ENCODE measurements at places on chromosomes 7 and 10.

DNA sequence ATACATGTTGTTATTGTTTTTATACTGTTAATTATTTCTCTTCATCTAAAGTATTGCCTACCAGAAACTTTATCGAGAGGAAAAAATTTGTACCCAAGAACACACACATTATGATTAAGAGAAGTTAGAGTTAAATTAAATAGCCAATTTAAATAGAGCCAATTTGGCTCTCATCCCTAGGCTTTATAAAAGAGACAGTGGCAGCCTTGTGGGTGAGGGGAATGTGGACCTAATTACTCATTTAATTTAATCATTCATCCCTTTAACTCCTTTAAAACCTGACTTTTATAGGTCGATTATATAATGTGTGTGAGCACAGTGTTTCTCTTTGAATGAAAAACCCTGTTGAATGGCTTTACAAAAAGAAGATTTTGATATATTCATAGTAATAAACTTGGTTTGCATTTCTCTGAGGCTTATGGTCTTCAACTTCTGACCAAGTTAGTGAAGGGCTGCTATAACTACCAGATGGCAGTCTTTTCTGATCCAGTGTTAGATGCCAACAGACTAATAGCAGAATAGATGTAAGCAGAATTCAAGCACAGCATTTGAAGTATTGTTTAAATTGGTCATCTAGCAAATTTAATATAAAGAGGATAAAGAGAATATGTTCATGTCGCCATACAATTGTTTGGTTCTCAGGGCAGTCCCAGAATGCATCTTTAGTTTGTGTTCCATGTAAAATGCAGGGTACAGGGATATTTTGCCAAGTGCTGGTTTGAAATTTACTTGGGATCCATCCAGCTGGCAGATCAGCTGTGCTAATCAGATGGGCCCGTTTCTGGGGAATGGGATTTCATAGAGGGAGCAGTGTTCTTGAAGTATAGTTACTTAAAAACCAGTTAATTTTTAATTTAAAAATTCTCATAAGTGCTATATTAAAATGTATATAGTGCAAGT lies 25.3 kb downstream of the ADD3 start:
- no peak for DNase-seq

GRCh38 chr7:100418930-100419659 lies 9.4 kb downstream of the ZCWPW1 start:
- no peak for DNase-seq

GRCh38 chr7:122299624-122300210 lies 4.8 kb downstream of the FEZF1 start:
- no peak for DNase-seq

DNA sequence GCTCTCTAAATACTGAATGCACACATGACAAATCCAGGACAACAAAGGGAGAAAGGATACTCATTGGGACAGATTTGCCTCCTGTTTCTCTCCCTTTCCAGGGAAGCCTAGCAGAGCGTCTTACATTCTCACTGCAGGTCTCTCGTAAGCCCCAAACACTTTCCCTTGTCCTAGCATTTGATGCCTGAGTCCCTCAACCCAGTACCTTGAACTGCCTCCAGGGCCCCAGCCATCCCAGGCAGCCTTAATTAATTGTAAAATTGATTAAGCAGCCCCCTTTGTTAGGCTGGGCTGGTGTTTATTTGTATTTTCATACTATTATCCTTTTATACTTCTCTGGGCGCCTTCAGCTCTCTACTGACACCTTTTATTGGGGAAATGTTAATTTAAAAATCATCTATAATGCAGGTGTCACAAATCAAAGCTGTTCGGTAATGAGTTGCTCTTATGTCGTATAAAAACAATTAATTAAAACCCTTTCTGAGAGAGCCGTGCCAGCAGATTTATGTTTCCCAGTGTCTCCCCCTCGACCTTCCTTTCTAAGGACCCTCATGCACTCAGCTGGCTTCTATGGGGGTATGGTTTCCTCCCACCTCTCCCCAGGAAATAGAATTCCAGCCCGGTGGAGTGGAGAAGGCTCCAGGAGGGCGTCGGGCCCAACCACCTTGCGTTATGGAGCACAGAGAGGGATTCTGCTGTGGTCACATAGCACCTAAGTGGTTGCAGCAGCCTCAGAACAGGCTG lies 243.8 kb downstream of the RPS24 start:
- DNase-seq = no peak

DNA sequence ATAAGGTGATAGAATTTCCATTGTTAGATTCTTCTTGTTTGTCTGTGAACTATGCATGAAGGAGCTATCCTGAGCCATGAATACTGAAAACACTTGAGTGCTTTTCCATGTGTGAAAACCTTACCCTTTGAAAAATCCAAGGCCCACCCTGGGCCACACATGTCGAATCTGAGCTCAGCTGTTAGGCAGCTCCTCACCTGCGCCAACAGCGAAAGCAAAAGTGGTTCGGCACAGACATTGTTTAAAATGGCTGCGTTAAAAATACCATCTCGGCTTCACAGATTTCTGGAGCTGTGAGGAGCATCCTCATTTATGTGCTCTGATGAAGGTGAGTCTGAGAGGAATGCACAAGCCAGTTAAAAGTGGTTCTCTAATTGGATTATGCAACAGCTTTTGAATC lies 137.7 kb downstream of the NEUROD6 start:
- no peak for DNase-seq

GRCh38 chr7:152633504-152633903 lies 42.4 kb downstream of the XRCC2 start:
- no peak for DNase-seq

DNA sequence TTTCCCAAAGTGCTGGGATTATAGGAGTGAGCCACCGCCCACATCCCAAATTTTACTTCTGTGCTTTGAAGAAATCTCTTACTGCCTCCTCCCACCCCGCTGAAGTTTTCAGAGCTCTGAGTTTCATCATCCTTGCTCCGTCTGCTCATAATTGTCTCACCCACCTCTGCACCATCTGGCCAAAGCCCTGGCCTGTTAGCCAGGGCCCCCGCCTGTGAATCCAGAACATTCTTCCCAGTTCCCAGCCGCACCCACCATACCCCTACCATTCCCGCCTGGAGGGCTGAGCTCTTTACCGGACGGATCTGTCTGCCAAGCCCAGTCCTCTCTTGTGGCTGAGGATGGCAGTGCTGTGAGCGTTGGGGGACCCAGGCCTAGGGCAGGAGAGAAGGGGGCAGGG lies 14.5 kb downstream of the SSC4D start:
- no peak for DNase-seq

DNA sequence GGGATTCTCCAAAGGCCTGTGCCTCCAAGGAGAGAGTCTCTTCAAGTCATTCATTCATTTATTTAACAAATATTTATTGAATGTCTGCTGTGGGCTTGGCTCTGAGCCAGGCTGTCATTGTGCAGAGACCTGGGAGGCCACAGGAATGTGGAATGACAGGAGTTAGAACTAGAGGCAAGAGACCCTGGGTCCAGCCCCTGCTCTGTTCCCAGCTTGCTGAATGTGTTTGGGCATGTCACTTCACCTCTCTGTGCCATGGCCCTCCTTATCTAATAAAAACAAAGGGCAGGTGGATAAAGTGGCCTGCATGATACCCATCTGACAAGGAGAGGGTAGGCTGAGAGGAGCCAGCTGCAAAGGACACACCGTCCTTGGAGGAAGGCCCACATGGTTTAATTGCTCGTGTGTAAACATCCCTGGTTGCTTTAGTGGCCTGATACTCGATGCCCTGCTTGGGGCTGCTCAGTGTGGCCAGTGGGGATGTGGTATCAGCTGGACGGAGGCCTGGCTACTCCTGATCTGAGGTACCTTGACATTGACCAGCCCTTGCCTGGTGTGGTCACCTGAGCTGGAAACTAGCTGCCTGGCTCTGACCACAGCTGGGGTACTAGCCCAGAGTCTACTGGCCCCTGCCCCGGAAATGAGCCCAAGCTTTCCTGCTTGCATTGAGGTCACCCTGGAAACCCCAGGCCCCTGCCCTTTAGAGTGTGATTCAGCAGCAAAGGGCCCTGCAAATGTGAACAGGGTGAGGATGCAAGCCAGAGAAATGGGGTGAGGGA lies 116.2 kb downstream of the CDH23 start:
- no peak for DNase-seq
